ENCODE measurements at places on chromosomes 1 and 21. TPM values are rescaled to one million over a fixed set of nuclear protein-coding genes. Genes with fewer than 3 reads are reported as not detected.
A peak's percentile ranks its signal among the peaks of the same experiment; 100 is the strongest.

The HIVEP3 gene
- 1.1 TPM for total RNA-seq

The OPTC gene
- total RNA-seq: not detected

The HAX1 gene
- 57.9 TPM for total RNA-seq

The CNIH3 gene
- total RNA-seq: 2.5 TPM

The RASAL2 gene
- 14.0 TPM for total RNA-seq

The CFHR1 gene
- not detected for total RNA-seq

The DIO1 gene
- total RNA-seq: not detected

The FMO2 gene
- 0.47 TPM for total RNA-seq

The IVL gene
- not detected for total RNA-seq

The TSPAN2 gene
- 19.7 TPM for total RNA-seq

The GPR3 gene
- 3.1 TPM for total RNA-seq

The LY9 gene
- not detected for total RNA-seq

The PTAFR gene
- not detected for total RNA-seq

The VWA5B1 gene
- total RNA-seq: not detected

The C1orf210 gene
- not detected for total RNA-seq

The DHCR24 gene
- total RNA-seq: 94.5 TPM

The HPCAL4 gene
- 0.13 TPM for total RNA-seq

DNA sequence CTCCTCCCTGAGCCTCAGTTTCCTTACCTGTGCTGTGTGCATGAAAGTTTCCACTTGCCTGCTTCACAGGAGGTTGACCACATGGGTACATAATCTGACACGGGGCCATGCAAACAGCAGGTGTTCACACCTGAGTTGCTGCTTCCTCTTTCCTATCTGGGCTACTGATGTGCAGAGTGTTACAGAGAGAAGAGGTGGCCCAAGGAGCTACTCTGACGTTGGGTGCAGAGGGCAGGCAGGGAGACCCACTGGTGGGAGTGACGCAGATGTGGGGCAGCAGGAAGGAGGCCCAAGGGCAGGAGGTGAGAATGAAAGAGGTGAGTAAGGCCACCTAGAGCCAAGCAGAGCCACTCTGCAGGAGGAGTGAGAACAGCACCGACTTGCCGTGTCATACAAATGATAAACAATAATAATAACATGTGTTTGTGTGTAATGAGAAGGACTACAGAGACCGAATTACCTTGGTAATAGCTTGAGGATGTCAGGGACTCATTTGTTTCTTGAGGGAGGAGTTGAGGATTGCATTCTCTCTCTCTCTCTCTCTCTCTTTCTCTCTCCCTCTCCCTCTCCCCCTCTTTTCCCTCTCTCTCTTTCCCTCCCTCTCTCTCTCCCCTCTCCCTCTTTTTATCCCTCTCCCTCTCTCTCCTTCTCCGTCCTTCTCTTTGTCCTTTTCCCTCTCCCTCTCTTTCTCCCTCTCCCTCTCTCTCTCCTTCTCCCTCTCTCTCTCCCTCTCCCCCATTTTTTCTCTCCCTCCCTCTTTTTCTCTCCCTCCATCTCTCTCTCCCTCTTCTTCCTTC is 87.4 kb upstream of the IGSF21 start:
- DNase-seq: no peak

DNA sequence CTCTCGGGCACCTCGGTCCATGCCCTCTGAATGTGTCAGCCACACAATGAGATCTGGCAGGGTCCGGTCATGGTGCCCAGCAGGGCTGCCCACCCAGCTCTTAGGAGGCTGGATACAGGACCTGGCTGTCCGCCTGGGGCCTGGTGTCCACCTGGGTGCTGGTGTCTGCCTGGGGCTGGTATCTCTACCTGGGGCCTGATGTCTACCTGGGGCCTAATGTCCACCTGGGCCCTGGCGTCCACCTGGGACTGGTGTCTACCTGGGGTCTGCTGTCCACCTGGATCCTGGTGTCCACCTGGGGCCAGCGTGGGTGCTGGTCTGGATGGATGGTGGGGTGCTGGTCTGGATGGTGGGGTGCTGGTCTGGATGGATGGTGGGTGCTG is 45.1 kb upstream of the ACTRT2 start:
- no peak for DNase-seq

- DNase-seq: no peak
Observed at GRCh38 chr1:78441921-78442320, 48.9 kb upstream of the PTGFR start.

DNA sequence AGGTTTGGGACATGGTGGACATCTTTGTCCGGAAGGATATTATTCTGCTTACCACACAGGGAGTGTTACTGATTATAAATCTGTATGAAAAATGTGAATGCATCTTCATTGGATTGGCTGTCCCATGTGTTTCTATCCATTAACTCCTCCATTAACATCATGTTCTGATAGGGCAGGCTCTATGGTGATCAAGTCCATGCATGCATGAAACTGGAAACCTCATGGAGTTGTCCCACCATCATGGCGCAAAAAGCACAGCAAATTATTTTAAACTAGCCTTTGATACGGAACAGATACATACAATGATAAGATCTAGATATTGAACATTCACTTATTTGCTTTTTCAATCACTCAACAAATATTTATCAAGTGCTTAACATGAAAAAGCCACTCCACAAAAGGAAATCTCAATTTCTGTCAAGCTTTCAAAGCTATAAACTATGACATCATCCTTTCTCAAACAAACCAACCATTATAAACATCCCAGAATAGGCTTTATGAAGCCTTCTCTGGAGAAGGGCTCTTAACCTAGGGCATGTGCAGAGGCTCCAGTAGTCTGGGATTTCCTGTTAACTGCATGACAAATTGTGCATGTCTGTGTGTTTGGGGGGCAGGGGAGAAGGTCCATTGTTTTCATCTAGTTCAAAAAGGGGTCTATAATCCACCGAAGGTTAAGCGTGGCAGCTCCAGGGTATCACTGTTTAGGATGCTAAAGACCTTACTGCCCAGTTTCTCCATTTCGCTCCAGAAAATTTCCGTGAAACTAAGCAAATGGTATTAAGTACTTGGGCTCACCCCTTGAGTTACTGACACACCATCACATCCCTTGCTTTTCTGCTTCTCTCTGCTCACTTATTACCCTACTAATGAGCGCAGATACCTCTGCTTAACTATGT is 46.1 kb downstream of the ADAMTS1 start:
- no peak for DNase-seq

- DNase-seq: no peak
Observed at GRCh38 chr1:69836971-69837636, 269.4 kb downstream of the LRRC7 start.

DNA sequence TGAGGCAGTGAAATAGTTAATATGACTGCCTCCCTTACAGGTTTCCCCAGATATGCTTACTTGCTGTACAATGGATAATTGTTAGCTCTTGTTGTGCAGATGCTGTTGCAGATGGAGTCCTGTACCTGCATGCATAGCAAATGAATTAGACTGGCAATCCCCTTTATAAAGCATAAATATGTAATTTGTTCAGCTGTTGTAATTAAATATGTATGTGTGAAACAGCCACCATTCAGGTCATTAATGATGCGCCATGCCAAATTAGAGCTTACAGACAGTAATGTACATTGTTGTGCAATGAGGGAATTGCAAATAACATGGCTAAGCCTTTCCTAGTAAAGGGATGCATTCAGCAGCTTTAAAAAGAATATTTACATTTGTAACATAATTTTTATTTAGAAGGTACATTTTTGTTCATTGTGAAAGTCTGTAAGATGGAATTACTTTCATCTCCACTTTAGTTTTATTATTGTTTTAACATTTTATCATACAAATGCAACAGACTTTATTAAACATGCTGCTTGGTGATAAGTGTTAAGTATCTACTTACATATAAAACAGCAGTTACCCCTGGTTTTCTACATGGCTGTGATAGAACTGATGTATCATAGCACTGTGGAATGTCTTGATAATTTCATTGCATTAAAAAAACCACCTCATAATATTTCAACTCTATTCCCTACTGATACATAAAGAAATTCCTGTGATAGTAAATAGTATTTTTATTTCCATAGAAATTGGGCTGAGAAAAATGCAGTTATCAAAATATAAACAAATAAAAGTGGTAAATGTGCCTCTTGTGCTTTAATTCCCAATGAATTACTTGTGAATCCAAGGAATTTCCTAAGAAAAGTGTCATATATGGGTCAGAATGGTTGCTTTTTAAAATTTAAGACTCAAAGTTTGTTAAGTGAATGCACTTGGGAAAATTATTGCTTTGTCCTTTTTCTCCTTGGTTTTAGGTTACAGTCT is 99.0 kb downstream of the NFIA start:
- DNase-seq: no peak

GRCh38 chr1:52263153-52263910 is 102.7 kb downstream of the CC2D1B start:
- DNase-seq: no peak

- DNase-seq: no peak
Observed at GRCh38 chr1:15953294-15953771, 22.6 kb downstream of the ZBTB17 start.

DNA sequence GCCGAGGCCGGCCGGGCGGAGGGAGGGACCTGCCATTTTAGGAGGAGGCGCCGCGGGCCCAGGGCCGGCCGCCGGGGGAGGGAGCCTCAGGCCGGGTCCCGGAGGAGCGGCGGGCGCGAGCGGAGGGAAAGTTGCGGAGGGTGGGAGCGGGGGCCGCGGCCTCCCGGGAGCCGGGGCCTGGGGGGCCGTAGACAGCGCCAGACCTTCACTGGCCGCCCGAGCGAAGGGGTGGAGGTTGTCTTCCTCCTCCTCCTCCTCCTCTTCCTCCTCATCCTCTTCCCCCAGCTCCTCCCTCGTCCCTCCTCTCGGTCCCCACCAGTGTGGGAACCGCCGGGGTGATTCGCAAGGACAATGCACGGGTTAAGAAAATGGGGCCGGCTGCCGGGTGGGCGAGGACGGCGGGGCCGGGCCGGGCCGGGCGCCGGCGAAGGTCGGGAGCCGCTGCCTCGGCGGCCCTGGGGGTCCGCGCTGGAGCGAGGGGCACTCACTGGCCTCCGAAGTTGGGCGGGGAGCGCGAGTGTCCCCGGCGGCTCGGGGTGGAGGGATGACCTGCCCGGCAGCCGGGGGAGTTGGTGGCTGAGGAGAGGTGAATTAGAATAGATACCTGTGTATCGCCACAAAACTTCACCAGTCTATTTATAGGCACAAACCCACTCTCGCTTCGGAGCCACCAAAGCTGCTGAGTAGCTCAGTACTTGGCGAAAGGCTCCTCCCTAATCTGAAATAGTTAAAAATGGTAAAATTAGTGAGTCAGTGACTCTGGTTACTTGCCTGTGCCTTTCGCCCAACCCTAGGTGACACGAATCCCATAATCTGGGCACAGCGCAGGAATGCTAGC is 1.3 kb downstream of the DYRK1A start:
- DNase-seq: peak; percentile 44

GRCh38 chr21:15966231-15966630 is 236.4 kb downstream of the USP25 start:
- no peak for DNase-seq

- DNase-seq: no peak
Observed at GRCh38 chr1:101957771-101958170, 39.0 kb downstream of the OLFM3 start.

DNA sequence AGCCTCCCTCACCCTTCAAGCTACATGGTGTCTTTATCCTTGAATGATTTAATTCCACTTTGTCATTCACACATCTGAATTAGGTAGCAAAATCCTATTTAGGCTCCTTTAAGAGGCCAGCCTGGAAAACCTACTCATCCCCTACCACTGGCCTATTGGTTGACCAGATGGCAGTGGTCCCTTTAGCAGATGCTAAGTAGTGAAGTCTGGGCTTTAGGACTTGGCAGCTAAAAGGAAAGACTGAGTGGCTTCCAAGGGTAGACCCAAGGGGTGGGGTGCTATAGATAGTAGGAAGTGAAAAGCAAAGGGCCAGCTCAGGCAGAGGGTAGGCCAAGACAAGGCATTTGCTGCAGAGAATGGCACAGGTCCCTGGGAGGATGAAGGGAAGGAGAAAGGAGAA is 46.6 kb downstream of the KCNJ6 start:
- DNase-seq: no peak

DNA sequence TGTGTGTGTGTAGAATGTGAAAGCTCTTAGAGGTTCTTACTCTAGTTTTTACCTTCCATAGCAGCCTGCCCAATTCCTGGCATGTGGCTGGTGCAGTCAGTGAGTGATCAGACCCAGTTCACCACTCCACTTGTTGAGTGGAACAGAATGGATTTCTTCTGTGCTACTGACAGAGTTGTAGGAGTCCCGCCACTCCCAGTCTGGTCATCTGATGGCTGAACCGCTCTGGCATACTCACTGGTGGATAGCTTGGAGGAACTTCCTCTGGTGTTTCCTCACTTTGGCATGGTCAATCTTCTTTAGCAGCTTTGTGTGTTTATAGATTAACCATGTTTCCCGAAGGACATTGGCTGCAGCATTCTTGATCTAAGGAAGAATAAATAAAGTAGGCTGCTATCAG is 106.7 kb upstream of the ADAR start:
- peak; percentile 34 for DNase-seq

GRCh38 chr1:60279798-60280197 is 206.2 kb upstream of the C1orf87 start:
- no peak for DNase-seq

DNA sequence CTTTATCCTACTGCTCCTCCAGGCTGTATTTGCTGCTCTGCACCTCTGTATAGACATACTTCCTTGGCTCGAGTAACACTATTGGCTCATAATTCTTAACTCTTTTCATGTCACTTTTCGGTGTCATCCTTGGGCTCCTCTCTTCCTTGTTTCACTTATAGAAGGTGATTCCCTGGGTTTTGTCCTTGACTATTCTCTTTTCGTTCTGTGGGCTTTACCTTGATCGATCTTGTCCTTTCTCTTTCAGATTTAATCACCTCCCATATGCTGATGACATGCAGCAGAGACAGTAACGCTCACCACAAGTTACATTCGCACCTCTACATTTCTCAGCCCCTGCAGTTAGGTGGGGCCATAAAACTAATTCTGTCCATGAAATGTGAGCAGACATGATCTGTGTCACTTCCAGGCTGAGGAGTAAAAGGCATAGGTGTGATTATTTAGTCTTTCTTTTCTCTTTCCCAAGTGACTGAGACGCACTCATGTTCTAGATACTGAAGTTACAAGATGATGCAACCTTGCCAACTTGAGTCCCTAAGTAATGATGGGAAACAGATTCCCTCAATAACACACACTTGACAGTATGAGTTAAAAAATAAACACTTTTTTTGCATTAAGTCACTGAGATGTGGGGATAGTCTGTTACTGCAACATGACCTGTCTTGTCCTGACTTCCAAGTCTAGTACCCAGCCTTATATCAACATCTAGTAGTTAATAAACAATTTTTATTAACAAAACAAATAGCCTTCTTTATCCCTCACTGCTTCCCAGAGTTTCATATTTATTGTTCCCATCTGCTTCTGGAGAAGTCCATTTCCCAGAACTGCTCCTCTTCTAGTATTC is 49.9 kb upstream of the HAO2 start:
- no peak for DNase-seq

DNA sequence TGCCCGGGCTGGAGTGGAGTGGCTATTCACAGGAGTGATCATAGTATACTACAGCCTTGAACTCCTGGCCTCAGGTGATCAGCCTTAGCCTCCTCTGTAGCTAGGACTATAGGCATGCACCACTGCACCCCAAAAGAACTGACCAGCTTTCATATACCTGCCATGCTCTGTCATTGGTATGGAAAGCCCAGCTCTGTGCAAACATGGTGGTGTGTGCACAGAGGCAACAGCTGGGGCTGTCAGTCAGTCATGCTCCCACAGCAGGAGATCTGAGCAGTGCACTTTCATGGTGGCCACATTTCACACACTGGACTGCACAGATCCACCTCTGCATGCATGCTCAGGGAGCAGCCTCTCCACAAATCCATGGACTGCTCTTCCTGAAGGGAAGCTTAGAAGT is 8.8 kb upstream of the JAK1 start:
- no peak for DNase-seq

- peak; percentile 15 for DNase-seq
Observed at GRCh38 chr1:67937651-67938050, 104.4 kb upstream of the GNG12 start.
